ENCODE measurements at places on chromosomes 16 and 17.

- no peak for DNase-seq
These were observed 11.0 kb upstream of the XYLT1 start for GRCh38 chr16:17481736-17482135.

DNA sequence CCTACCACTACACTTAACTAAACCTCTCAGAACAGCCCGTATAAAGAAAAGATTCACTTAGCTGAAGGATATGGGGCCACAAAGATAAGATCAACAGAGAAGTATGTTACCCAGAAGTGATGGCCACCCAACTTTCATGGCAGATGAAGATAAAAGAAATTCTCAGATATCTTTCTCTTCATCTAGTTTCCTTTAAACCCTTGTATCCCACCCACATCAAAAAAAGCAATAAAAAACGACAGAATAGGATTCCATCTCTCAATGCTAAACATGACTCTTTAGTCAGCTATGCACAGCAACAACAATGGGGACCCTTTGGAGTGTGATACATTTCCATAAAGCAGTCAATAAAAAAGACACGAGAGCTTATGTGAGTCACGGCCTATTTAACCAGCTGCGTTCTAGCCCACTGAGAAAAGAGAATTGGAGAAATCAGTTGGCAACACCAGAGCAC lies 86.6 kb downstream of the SNX11 start:
- peak; percentile 92 for DNase-seq

DNA sequence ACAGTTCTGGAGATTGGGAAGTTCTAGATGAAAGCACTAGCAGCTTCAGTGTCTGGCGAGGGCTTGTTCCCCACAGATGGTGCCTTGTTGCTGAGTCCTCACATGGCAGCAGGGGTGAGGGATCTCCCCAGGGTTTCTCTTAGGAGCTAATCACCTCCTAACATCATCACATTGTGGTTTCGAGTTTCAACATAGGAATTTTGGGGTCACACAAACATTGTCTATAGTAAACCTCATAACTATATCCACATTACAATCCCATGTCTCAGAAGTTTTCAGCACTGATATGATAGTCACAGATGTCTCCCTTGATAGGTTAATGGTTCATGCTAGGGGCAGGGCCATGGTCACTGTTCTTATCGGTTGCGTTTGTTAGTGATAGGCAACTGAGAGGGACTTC lies 13.8 kb downstream of the CLUAP1 start:
- DNase-seq = no peak

DNA sequence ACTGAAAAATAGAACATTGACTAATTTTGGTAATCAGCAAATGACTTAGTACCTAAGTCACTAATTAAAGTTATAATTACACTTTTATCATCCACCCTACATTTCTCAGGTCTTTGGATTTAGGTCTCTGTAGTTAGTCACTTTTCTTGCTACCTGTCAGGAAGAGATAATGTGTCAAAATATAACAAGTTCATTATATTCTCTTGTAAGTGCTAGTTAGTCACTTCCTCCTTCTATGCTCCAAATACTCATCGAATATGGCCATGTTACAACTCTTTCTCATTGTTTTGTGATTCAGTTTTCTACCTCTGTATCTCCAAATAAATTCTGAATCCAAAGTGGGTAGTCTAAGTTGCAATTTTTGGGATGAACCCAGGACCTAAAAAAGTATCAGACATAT lies 163.5 kb upstream of the KIF2B start:
- no peak for DNase-seq

GRCh38 chr17:70084476-70084875 lies 9.5 kb downstream of the KCNJ16 start:
- peak; percentile 38 for DNase-seq

GRCh38 chr16:29804455-29805231 lies 1.7 kb upstream of the MAZ start:
- DNase-seq = peak; percentile 92

GRCh38 chr16:2428784-2429033 lies 538 bp upstream of the CCNF start:
- no peak for DNase-seq

GRCh38 chr17:62724398-62725146 lies 83.5 kb downstream of the MARCHF10 start:
- DNase-seq = no peak

DNA sequence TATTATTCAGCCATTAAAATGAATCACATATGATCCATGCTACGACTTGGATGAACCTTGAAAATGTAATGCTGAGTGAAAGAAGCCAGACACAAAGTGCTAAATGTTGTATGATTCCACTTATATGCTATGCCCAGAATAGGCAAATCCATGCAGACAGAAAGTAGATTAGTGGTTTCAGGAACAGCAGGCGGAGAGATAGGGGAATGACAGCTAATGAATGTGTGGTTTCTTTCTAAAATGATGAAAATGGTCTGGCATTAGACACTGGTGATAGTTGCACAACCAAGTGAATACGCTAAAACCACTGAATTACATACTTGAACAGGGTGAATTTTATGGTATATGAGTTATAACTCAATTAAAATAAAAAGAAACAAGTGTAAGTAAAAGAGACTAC lies 121.8 kb upstream of the NOG start:
- no peak for DNase-seq

DNA sequence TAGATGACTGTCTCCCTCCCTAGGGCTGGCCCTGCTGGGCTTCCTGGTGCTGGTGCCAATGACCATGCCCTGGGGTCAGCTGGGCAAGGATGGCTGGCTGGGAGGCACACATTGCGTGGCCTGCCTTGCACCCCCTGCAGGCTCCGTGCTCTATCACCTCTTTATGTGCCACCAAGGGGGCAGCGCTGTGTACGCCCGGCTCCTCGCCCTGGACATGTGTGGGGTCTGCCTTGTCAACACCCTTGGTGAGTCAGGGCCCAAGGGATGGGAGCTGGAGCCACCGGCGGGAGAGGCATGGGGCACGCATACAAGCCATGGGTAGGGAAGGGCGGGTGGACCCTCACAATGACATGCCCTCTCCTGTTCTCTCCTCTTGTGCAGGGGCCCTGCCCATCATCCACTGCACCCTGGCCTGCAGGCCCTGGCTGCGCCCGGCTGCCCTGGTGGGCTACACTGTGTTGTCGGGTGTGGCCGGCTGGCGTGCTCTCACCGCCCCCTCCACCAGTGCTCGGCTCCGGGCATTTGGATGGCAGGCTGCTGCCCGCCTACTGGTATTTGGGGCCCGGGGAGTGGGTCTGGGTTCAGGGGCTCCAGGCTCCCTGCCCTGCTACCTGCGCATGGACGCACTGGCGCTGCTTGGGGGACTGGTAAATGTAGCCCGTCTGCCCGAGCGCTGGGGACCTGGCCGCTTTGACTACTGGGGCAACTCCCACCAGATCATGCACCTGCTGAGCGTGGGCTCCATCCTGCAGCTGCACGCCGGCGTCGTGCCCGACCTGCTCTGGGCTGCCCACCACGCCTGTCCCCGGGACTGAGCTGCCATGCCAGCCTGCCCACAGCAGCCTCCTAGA lies 2.2 kb downstream of the PAQR4 start:
- DNase-seq = no peak

DNA sequence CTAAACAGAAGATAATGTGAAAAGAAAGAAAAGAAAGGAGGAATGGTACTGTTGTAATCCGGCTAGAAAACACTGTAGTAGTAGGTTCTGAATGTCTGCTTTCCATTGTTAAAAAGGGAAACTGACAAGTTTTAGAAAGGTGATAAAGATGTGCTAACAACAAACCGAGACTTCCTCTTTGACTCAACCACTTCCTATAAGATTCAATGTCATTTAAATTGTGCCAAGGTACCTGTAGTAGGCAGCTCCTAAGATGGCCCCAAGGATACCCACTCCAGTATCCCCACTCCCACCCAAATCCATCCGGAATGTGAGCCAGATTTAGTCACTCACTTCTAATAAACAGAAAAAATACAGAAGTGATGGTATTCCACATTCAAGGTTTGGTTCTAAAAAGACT lies 31.2 kb downstream of the XYLT1 start:
- no peak for DNase-seq

GRCh38 chr17:28219771-28220170 lies 99.2 kb upstream of the TMEM97 start:
- no peak for DNase-seq

DNA sequence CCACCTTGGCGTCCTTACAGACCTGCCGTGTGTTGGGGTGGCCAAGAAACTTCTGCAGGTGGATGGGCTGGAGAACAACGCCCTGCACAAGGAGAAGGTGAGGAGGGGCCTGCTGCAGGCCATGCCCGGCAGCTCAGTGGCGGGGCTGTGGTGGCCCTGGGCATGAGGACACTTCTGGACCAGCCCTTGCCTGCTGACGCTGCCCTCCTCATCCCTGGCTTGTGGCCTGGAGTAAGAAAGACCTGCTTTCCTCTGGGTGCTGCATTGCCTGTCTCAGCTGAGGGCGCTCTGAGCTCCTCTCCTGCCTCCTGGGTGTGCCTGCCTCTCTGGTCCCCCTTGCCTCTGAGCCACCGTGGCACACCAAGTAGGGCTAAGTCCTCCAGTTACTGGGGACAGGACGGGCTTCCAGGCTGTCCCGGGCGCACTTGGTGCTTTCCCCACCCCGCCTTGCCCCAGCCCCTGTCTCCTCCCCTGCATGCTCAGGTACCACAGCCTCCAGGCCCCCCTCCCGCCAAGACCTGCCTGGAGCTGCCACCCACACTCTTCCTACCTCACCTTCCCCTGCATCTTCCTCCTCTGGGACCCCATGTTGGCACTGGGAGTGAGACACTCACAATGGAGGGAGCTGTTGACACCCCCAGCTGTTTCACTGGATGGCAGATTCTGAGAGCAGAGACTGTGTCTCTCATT lies 8.7 kb downstream of the ENDOV start:
- DNase-seq = peak; percentile 88

DNA sequence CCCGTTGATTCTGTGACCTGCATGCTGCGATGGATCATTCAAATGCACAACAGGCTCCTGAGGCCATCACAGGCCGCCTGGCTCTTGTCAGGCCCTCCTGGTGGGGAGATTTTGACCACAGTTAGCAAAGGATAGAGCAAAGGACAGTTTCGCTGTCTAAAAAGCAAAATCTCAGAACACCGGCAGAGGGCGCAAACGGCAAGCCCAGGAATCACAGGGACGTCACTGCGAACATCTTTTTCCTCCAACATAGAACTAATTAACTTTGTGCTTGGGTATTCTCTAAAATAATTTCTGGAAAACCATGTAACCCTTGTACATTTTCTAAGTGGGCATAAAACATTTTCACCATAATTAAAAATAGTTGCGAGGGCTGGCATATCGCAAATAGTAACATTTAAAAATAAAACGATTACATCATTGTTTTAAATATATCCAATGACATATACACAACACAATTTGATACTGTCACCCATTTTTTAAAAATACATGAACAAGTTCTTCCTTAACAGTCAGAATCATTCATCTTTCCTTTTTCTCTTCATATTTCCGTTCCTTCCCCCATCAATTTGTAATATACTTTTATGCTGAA lies 19.7 kb upstream of the SLC47A1 start:
- DNase-seq = peak; percentile 80

All from osteoblast (primary cell).